Mesendoderm (in vitro differentiated cells): ENCODE measurements at places on chromosomes 4 and X.

- peak; percentile 98 for DNase-seq
These were observed 15.0 kb upstream of the STS start for GRCh38 chrX:7132335-7133049.

- peak; percentile 64 for DNase-seq
These were observed 177.7 kb upstream of the PPARGC1A start for GRCh38 chr4:24067367-24068193.

GRCh38 chrX:84907324-84907968 is 96.2 kb upstream of the APOOL start:
- DNase-seq, result peak; percentile 9

GRCh38 chr4:77728420-77728819 is 90.7 kb downstream of the CNOT6L start:
- DNase-seq, result peak; percentile 13

DNA sequence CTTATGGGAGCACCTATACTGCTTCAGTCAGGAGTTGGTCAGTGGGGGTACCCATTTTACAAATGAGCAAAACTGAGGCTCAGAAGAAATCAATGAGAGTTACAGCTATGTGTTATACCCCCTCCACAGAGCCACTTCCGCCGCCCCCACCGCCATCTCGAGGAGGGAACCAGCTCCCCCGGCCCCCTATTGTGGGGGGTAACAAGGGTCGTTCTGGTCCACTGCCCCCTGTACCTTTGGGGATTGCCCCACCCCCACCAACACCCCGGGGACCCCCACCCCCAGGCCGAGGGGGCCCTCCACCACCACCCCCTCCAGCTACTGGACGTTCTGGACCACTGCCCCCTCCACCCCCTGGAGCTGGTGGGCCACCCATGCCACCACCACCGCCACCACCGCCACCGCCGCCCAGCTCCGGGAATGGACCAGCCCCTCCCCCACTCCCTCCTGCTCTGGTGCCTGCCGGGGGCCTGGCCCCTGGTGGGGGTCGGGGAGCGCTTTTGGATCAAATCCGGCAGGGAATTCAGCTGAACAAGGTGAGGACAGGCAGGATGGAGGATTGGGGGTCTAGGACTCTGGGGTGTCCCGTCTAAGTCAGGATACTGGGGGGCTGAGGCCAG is 5.0 kb downstream of the WAS start:
- no peak for DNase-seq

GRCh38 chrX:45756557-45756956 is 555.9 kb upstream of the DIPK2B start:
- no peak for DNase-seq

DNA sequence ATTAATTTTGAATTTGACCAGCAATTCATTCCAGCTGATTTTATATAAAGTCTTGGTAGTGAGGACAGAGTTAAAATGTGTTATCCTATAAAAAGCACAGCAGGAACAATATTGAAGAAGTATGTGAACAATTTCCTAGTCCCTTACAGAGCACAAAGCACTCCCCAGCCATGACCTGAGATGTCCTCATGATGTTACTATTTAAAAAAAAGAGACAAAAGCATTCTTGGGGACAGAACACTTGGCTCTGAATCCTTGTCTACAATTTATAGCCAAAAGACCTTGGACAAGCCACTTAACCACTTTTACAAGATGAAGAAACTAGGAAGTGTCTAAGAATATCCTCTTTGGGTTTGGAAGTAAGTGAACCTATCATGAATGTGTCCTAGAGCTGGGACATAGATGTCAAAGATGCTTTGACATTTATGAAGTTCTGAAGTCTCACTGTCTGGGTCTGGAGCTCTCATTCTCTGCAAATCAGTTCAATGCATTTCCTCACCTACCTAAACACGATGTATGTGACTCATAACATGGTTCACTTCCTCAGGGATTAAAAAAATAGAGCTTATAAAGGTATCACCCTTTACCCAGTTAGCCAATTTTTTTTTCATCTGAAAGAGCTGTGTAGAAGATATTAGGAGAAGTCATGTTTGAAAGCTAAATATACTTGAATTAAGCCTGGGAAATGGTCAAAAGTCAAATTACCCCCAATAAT is 61.4 kb downstream of the IGFBP7 start:
- DNase-seq, result no peak

- DNase-seq, result no peak
These were observed 1841.9 kb downstream of the STIM2 start for GRCh38 chr4:28702571-28702970.

GRCh38 chrX:21865436-21865835 is 9.6 kb downstream of the YY2 start:
- no peak for DNase-seq

DNA sequence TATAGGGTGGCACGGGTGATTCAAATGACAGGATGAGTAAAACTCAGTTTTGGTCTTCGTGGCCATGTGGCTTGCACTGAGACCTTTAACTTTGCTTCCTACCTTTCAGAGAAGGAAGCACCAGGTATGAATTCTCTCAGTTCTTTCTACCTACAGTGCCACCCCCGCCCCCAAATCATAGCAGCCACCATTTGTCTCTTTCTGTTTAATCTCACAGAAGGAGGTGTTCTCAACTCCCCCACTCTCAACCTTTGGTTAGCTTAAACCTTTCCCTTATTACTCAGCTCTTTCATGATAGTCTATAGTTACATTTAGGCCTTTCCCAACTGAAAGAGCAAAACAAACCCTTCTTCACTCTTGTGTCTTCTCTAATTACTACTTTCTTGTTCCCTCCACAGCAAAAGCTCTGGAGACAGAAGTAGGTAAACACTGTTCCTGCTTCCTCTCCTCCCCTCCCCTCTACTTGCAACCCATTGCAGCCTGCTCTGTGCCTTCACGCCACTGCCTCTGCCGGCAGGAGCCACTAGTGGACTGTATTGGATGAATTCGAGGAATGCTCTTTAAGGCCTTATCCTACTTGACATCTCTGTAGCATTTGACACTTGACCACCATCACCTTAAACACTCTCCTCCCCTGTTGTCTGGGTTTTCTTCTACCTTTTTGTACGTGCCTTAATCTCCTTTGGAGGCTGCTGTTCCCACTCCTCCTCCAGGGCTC is 123.7 kb downstream of the AFF1 start:
- peak; percentile 97 for DNase-seq

GRCh38 chrX:69085151-69085550 is 80.1 kb downstream of the PJA1 start:
- no peak for DNase-seq

- peak; percentile 71 for DNase-seq
These were observed 291.9 kb upstream of the VCX3A start for GRCh38 chrX:6826856-6827255.

DNA sequence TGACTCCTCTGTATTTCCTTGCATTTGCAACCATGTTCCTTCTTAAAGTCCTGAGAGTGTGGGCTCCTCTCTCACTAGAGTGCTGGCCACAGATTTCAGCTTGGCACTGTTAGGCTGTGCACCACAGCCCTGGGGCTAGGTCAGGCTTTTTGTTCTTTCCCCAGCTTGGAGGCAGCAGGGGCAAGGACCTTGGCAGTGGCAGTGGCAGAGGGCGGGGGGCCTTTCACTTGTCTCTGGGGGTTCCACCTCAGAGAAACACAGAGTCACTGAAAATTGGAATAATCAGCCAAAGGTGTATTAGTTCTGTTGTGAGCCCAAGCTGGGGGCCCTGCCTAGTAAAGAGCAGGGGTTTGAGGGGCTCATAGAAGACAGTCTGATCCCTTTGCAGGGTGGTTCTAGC is 142.8 kb upstream of the CT83 start:
- peak; percentile 0 for DNase-seq

DNA sequence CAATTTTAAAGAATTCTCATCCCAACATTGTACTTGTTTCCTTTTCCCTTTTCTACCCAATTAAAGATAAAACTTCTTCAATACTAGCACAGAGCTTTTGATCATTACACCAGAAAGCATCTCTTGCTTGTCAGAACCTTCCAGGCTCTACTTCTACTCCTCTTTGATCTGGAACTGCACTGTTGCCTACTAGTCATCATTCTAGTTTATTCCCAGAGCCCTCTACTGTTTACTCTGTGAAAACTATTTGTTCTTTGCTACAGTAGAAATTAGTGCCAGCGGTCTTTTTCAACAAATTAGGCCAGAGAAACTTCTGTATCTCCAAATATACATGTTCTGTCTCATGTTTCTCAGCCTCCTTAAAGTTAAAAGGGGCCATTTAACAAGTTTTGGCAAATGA is 46.8 kb upstream of the TMPRSS11F start:
- peak; percentile 27 for DNase-seq

- DNase-seq, result peak; percentile 82
These were observed 81.5 kb downstream of the RCHY1 start for GRCh38 chr4:75432683-75433082.

DNA sequence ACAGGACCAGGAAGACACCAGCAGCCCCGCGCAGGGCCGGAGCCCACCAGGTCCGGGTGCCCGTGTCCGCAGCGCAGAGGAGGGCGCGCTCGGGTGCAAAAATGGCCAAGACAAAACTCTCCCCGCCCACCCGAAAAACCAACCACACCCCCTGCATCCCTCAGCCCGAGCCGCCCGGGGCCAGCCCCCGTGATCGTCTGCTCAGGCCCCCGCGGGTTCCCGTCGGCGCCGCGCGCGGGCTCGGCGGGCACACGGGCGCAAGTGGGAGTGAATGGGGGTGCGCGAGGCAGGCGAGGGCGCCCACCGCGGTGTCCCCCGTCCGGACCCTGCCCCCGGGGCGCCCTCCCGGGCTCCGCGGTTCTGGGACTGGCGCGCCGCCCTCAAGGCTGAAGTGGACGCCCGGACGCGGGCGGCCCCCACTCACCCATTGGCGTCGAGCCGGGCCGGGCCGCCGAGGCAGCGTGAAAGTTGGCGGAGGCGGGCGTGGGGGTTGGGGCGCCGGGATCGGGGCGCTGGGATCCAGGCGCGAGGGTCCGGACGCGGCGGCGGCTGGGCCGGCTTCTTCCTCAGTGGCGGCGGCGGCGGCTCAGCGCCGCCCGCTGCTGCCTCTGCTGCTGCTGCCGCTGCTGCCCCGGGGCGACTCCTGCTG is 393 bp downstream of the SH3KBP1 start:
- no peak for DNase-seq

DNA sequence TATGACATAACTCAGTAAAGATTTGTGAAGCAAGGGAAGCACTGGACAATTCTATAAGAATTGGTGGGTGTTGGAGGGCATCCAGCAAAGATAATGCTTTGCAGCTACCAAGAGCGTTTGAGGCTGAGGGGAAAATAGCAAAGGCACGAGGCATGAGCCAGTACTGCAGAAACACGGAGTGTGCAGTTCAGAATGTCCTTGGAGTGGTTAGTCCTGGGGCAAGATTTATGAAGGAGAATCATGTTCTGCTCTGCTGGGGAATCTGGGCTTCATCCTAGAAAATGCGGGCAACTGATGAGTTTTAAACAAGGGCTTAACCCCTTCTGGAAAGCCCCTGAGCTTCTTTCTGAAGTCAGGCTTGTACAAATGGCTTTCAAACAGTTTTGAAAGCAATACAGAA is 452.5 kb downstream of the IL15 start:
- DNase-seq, result no peak
